Large intestine (tissue), 12 donors: ENCODE measurements at places on chromosomes 2 and 18.
A peak's percentile ranks its signal among the peaks of the same experiment; 100 is the strongest.

- no peaks in the 10 kb centered on the region for H3K27me3 ChIP-seq
- H3K4me1 ChIP-seq = no peaks in the 10 kb centered on the region
These were observed 46.7 kb downstream of the KIDINS220 start for GRCh38 chr2:8790739-8791162.

- H3K27me3 ChIP-seq = peaks cover 5% of the 10 kb centered on the region
- H3K36me3 ChIP-seq = no peaks in the 10 kb centered on the region
- H3K27ac ChIP-seq = no peak overlapping the region
- H3K4me3 ChIP-seq = no peak overlapping the region
- H3K4me1 ChIP-seq = no peaks in the 10 kb centered on the region
- DNase-seq = no peak
These were observed 91.7 kb upstream of the MBOAT2 start for GRCh38 chr2:9095226-9095625.

GRCh38 chr2:169963786-169964185, 136.5 kb downstream of the UBR3 start:
- DNase-seq = no peak
- peaks cover 34% of the 10 kb centered on the region for H3K36me3 ChIP-seq
- no peak overlapping the region for H3K4me3 ChIP-seq
- no peaks in the 10 kb centered on the region for H3K27me3 ChIP-seq

- H3K4me3 ChIP-seq = no peak overlapping the region
- H3K27me3 ChIP-seq = peaks cover 2% of the 10 kb centered on the region
- DNase-seq = no peak
- peaks cover 7% of the 10 kb centered on the region for H3K4me1 ChIP-seq
These were observed 9.0 kb upstream of the SLC35F6 start for GRCh38 chr2:26754972-26755670.

GRCh38 chr2:26913606-26913998, 56.8 kb upstream of the MAPRE3 start:
- H3K36me3 ChIP-seq = no peaks in the 10 kb centered on the region
- H3K27me3 ChIP-seq = peaks cover 48% of the 10 kb centered on the region
- no peak for DNase-seq
- no peak overlapping the region for H3K4me3 ChIP-seq

DNA sequence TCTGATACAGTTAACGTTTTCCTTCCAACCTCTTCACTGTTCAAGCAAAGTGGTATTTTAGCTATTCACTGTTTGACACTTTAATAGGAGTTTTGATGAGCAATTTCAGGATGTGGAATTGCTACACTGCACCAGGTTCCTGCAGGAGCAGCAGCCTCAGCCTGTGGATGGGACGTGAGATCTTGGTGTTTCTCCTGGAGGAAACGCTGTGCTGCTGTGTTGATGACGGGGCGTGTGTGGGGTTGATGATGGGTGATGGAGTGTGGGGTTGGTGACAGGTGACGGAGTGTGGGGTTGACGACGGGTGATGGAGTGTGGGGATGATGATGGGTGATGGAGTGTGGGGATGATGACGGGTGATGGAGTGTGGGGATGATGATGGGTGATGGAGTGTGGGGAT, 98.9 kb downstream of the RTP5 start:
- peaks cover 2% of the 10 kb centered on the region for H3K4me1 ChIP-seq
- no peak overlapping the region for H3K27ac ChIP-seq
- no peak for DNase-seq
- H3K4me3 ChIP-seq = no peak overlapping the region

DNA sequence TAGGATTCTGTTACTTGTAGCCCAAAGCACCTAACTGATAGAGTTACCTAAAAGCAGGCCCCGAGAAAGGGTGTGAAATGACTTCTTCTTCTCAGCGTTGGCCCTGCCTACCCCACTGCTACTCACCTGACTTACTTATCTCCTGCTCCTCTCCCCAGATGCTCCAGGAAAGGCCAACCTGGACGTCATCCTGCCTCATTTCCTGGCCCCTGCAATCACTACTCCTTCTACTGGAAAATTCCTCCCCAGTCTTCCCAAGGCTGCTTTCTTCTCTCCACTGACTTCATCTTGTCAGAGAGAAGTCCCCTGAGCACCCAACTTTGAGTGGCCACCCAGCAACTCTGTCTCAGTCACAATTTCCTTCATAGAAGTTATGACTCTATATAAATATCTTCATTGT, 63.4 kb upstream of the KLF7 start:
- no peaks in the 10 kb centered on the region for H3K36me3 ChIP-seq
- H3K4me1 ChIP-seq = no peaks in the 10 kb centered on the region
- H3K27me3 ChIP-seq = peaks cover 12% of the 10 kb centered on the region
- H3K4me3 ChIP-seq = no peak overlapping the region
- DNase-seq = no peak

DNA sequence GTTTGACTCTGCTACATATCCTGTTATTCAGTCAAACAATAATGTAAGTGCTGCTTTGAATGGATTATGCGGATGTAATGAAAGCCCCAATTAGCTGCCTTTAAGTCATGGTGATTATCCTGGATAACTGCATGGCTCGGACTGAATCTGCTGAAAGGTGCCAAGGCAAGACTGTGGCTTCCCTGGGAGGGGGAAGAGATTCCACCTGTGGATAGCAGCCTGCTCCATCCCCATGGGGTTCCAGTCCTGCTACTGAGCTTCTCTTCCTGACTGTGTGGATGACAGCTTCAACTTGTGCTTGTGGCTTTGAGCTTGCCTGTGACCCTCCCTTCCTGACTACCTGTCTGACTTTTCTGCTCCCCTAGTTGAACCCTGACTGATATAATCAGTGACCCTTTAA, 540.0 kb upstream of the GYPC start:
- H3K27me3 ChIP-seq = no peaks in the 10 kb centered on the region
- no peak for DNase-seq
- H3K4me1 ChIP-seq = no peaks in the 10 kb centered on the region
- H3K4me3 ChIP-seq = no peak overlapping the region

DNA sequence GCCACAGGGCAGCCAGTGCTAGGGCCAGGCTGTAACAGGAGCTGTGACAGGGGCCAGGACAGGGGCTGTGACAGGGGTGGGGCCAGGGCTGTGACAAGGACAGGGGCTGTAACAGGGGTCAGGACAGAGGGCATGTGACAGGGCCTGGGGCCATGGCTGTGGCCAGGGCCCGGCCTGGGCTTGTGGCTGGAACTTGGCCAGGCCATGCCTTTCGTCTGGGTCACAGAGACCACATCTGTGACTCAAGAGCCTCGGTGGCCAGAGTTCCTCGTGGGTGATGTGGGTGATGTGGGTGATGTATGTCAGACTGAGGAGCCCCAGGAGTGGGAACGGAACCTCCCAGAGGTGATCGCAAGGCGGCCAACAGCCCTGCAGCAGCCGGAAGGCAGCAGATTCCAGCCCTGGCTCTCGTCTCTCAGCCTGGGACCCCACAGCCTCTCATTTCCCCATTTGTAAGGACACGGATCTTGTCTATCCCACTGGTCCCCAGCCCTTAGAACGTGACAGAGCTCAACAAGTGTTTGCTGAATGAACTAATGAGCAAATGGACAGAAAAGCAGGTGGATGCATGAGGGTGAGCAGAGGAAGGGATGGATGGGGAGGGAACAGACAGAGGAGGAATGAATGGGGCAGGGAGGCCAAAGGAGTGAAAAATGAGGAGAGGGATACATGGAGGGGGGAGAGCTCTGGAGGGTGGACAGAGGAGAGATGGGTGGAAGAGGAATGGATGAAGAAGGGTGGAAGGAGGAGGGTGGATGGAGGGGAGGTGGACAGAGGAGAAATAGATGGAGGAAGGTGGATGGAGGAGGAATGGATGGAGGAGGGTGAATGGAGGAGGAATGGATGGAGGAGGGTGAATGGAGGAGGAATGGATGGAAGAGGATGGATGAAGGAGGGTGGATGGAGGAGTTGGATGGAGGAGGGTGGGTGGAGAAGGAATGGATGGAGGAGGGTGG, 17.3 kb downstream of the ESPNL start:
- no peak for DNase-seq
- H3K36me3 ChIP-seq = no peaks in the 10 kb centered on the region
- H3K4me1 ChIP-seq = no peaks in the 10 kb centered on the region
- H3K27me3 ChIP-seq = peaks cover 11% of the 10 kb centered on the region
- no peak overlapping the region for H3K27ac ChIP-seq

GRCh38 chr18:47912794-47913585, 17.5 kb downstream of the SMAD2 start:
- DNase-seq = no peak
- H3K4me1 ChIP-seq = peaks cover 19% of the 10 kb centered on the region
- H3K36me3 ChIP-seq = no peaks in the 10 kb centered on the region
- H3K27ac ChIP-seq = peak overlapping the region; percentile 69
- H3K4me3 ChIP-seq = no peak overlapping the region

DNA sequence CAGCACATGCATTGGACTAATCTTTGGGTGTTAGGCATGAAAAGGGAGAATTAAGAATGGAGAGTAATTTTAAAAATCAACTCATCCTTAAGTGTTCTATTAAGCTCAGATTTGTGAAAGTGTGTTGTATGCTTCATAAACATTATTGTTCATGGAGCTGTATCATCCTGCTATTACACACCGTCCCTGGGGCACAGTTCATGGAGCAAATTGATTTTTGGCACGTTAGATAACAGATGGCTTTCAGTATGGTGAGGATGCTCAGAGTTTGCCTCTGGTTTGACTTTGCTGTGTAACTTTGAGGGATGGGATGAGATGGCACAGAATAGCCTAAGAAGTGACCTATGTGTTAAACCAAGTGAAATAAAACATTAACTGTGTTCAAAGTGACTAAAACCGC, 97.1 kb downstream of the MGAT5 start:
- no peak overlapping the region for H3K27ac ChIP-seq
- no peak for DNase-seq
- no peak overlapping the region for H3K4me3 ChIP-seq

- H3K27me3 ChIP-seq = no peaks in the 10 kb centered on the region
- no peak overlapping the region for H3K4me3 ChIP-seq
- H3K4me1 ChIP-seq = peaks cover 5% of the 10 kb centered on the region
- H3K36me3 ChIP-seq = no peaks in the 10 kb centered on the region
- no peak overlapping the region for H3K27ac ChIP-seq
These were observed 194.5 kb downstream of the DNER start for GRCh38 chr2:229519655-229520430.

DNA sequence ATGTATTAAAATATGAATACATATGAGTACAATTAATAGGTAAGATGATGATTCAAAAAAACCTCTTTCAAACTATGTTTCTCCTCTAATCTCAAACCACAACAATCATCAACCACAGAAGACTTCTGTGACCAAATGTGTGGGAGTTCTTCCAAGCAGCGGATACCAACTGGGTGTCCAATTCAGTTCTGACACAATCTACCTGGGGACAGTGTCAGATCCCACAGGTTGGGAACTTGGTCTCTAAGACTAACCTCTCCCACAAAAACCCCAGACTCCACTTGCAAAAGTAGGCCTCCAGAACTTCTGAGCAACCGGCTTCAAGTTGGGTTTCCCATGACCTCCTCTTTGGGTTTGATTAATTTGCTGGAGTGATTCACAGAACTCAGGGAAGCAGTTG, 26.9 kb downstream of the FASTKD1 start:
- no peaks in the 10 kb centered on the region for H3K4me1 ChIP-seq
- peaks cover 37% of the 10 kb centered on the region for H3K36me3 ChIP-seq
- H3K27me3 ChIP-seq = no peaks in the 10 kb centered on the region
- H3K27ac ChIP-seq = no peak overlapping the region
- DNase-seq = no peak
- no peak overlapping the region for H3K4me3 ChIP-seq

DNA sequence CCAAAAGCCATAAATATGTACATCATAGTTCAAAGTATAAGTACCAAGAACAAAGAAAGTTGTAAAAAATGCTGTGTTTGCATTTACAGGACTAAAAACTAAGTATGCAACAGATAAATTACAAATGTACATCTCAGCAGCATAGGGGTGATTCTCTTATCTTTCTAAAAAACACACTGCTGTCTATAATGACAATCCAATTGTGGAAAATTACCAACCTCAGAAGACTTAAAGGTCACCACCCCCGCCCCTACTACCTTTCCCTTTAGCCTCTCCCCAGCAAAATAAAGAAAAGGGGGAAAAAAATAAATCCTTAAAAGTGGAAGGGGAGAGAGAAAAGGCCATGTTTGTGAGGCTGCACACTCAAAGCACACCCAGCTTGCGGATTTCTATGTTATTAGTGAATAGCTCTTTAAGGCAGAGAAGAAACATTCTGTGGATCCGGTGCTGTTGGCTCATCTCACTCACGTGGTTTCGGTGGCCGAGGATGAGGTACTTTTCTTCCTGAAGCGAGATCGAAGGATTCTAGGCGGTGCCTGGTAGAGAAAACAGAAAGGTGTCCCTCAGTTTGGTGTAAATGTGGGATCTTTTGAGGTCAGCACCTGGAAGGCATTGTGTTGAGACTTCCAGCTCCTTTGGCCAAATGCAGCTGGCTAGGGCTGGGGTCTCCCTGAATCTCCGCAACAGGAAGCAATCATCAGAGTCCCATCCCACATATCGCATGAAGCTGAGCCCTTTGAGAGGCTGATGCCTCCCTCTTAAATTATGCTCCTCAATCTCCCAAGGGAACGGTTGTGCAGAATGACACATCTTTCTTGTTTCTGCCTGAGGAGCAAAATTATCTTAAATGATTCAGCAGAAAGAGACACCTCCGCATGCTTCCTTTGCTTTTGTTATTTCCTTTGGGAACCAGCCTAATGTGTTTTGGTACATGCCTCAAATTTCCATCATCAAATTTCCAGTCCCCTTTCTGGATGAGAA, 17.6 kb downstream of the MRPL35 start:
- no peak for DNase-seq
- no peak overlapping the region for H3K4me3 ChIP-seq
- H3K4me1 ChIP-seq = peaks cover 29% of the 10 kb centered on the region

DNA sequence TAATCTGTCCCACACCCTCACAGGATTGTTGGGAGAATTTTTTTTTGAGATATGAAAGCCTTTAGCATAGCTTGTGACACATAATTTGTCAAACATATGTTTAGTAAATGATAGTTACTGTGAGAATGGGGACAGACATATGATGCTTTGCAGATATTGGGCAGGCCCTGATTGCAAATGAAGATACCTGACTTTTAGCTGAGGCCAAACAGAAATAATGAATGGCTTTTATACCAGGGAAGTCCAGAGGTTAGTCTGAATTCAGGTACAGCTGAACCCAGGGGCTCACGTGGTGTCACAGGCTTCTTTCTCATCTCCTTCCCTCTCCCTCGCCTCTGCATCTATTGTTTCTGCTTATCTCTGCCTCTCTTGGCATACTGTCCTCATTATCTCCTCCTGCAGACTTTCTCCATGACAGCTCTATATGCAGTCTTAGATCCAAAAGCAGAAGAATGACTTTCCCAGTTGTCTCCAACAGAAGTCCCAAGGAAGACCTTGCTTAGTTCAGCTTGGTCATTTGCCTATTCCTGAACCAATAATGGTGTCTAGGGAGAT, 4.9 kb upstream of the WNT10A start:
- H3K27ac ChIP-seq = no peak overlapping the region
- DNase-seq = no peak
- no peaks in the 10 kb centered on the region for H3K36me3 ChIP-seq
- peaks cover 10% of the 10 kb centered on the region for H3K4me1 ChIP-seq

DNA sequence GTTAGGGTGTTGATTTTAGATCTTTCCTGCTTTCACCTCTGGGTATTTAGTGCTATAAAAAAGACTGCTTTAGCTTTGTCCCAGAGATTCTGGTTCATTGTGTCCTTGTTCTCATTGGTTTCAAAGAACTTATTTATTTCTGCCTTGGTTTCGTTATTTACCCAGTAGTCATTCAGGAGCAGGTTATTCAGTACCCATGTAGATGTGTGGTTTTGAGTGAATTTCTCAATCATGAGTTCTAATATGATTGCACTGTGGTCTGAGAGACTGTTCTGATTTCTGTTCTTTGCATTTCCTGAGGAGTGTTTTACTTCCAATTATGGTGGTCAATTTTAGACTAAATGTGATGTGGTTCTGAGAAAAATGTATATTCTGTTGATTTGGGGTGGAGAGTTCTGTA, 167.1 kb upstream of the KYNU start:
- H3K4me3 ChIP-seq = no peak overlapping the region
- no peak overlapping the region for H3K27ac ChIP-seq
- no peaks in the 10 kb centered on the region for H3K36me3 ChIP-seq
- H3K4me1 ChIP-seq = no peaks in the 10 kb centered on the region
